ENCODE measurements at places on chromosomes 2 and 18.

DNA sequence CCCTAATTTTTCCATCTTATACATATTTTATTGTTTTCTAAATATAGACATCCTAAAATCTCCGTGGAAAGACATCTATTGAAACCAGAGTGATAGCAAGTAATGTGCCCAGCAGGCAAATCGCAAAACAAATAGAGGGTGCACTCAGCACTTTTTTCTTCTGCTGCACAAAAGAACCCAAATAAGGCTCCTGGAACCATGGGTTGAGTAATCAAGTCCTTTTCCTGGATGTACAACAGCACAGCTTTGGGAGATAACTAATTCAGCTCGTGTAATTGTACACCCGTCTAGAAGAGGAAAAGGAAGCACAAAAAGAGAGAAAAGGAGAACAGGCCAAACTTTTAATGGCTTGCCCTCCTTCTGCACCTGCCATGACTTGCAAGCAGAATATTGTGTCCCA, 126.9 kb upstream of the TLK1 start:
- DNase-seq = no peak

DNA sequence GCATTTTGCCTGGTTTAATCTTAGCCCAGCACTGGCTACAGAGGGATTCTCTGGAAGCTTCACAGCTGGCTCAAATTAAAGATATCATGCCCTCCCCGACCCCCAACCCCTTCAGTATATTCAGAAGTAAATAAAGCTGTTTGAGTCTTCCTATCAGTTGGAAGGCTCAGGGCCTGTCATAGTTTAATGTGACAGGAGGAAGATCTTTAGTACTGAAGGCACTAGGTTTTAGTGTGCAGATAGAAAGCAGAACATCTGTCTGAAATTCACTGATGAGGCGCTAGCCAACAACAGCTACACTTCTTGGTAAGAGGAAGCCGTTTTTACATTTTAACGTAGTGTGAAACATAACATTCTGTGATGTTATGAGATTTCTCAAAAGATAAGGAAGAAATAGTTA, 969.1 kb upstream of the CDH2 start:
- no peak for DNase-seq

- DNase-seq = no peak
Measured at GRCh38 chr18:61988100-61988499, 95.3 kb upstream of the RNF152 start.

- DNase-seq = no peak
Measured at GRCh38 chr2:1814616-1815015, 70.3 kb upstream of the PXDN start.

- DNase-seq = no peak
Measured at GRCh38 chr18:26784599-26784998, 80.9 kb downstream of the AQP4 start.

GRCh38 chr2:166632616-166633015, 138.6 kb upstream of the SCN7A start:
- DNase-seq = no peak

GRCh38 chr18:80077873-80078272, 31.2 kb upstream of the ADNP2 start:
- DNase-seq = no peak

GRCh38 chr18:79942786-79943607, 8.5 kb downstream of the SLC66A2 start:
- DNase-seq = no peak

- peak; percentile 33 for DNase-seq
Measured at GRCh38 chr2:61179701-61180639, 18.0 kb downstream of the C2orf74 start.

DNA sequence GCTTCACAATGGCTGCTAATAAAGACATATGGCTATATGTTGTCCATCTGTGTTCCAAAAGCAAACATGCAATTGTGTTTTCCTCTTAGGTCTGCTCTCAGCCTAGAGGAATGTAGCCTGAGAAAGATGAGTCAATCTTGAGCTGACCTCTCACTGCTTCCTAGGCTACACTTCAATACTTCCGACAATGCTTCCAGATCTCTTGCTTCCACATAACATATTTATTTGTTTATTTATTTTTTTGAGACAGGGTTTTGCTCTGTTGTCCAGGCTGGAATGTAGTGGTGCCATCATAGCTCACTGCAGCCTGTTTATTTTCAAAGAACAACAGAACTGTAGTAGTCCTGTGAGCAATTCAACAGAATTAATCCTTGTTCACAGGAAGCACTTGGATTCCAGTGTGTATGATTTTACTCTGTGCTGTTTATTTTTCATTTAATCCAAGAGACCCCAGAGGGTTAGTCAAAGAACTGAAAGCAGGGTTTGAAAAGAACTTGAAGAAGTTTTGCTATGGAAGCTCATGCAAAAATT, 437.9 kb downstream of the TXNL1 start:
- DNase-seq = no peak

DNA sequence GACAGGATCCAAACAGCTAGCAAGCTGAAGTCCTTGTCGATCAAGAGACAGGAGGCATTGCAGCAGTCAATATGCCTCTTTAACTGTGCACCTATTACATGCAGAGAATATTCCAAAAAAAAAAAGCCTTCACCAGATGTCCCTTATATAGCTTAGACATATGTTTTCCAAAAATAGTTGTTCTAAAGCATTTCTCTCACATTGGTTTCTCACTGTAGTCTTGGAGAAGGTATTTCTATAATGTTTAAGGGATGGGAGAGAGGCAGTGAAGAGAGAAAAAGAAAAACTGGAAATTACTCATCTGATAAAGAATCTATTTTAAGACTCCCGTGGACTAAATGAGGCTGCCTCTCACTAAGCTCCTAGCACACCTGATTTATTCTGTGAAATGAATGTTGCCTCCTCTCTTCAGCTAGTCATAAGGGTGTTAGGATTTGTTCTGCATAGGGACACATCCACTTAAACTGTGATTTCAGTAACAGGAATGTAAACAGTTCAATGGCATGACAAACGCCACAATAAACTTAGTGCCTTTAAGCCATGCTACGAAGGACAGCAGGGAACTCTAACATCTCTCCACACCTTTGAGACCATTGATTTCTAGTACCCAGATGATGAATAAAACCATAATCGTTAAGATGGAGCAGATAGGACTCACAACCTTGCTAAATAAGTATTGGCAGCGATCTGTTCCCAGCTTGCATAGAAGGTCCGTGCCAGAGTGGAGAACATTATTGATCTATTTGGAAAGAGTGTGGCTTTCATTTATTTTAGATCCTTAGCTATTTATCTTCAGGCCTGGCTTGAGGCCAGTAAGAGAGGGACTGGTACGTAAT, 98.6 kb upstream of the NCK2 start:
- DNase-seq = no peak

DNA sequence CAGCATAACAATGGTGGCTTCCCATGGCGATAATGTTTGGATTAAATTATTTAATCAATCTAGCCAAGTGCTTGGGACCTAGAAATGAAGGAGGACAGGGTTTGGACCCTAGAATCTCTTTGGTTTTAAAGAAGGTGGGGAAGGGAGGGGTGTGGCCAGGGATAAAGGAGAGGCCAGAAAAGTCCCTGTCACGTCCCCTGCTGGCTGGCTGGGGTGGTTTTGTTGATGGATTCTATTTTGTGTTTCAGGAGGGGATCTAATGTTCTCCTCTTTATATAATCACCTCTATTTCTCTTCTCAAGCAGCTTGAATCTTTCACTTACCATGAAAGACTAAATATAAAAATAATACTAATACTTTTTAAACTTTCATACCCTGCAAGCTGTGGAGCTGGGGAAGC, 52.6 kb upstream of the GALR1 start:
- no peak for DNase-seq

- no peak for DNase-seq
Measured at GRCh38 chr18:53749766-53750165, 474.7 kb downstream of the MBD2 start.

DNA sequence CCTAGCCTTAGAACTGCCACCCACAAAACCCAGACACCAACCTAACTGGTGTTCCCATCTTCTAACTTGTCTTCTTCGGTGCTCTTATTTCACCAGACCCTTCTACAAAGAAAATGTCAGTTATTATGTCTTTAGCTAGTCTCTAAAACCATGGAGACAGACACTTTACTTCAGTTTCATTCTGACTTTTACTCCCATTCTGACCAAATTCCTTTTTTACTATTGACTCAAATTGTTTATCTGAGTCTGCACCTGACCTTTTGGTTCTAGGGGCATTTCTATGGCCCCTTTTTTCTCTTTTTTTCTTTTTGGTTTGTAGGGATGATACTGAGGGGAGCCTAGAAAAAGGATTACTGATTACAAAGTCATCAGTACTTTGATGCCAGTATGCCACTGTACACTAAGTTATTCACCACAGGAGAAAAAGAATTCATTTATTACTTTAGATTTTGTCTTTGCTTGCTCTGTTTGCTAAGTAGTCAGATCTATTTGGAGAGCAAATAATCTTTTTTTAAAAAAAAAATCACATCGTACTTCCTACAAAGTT, 6.8 kb upstream of the SLC1A4 start:
- no peak for DNase-seq

- no peak for DNase-seq
Measured at GRCh38 chr2:96535331-96535730, 1.2 kb upstream of the ARID5A start.

DNA sequence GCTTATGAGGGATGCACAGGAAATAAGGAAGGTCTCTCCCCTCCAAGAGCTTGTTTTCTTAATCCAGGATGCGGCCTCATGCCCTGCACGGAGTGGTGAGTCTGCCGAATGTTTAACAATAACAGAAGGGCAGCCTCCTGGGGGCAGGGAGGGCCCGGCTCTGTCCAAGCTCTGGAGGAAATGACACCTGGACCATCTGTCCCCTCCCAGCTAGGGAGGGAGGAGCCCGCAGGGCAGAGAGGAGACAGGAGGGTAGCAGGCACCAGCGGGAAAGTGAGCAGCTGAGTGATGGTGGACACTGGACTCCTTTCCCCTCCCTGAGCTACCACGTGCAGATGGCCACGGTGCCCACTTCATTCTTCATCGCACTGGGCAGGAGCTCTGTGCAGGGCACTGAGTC, 398.2 kb upstream of the MYT1L start:
- DNase-seq = no peak

DNA sequence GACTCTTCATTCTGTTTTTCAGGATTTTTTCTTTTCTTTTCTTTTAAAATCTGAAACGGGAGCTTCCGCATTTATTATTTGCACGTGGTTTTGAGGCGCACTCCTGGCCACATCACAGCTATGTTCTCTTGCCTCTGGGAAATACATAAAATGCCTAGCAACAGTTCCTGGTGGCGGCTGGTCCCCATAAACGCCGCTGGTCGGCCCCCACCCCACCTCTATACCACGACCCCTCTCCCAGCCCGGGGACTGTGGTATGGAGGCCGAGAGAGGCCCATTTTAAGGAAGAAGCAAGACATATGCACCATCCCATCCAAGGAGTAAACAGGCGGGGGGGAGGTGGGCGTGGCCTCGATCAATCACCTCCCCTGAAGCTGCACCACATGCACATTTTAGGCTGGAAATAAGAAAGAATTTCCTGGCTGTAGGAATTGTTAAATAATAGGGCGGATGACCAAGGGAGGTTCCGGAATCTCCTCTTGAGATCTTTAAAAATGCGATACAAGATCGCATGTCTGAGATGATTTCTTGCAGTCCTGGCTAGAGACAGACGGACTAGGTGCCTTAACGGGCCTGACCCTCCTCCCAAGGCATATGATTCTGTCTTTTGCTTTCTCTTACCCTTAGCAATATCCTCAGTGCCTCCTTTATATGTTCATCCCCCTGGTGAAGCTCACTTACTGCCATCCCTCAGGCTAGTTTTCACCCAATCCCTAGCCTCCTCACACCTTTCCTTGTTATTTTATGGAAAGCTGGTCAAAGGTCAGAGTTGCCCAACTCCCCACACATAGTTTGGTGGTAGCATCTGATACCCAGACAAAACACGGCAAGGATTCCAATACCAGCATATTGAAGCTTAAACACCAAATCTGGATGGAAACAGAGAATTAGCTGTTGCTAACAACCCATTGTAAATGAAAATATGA, 82.4 kb downstream of the BCL2 start:
- DNase-seq = no peak

- DNase-seq = no peak
Measured at GRCh38 chr2:120983344-120983743, 247.7 kb downstream of the GLI2 start.

DNA sequence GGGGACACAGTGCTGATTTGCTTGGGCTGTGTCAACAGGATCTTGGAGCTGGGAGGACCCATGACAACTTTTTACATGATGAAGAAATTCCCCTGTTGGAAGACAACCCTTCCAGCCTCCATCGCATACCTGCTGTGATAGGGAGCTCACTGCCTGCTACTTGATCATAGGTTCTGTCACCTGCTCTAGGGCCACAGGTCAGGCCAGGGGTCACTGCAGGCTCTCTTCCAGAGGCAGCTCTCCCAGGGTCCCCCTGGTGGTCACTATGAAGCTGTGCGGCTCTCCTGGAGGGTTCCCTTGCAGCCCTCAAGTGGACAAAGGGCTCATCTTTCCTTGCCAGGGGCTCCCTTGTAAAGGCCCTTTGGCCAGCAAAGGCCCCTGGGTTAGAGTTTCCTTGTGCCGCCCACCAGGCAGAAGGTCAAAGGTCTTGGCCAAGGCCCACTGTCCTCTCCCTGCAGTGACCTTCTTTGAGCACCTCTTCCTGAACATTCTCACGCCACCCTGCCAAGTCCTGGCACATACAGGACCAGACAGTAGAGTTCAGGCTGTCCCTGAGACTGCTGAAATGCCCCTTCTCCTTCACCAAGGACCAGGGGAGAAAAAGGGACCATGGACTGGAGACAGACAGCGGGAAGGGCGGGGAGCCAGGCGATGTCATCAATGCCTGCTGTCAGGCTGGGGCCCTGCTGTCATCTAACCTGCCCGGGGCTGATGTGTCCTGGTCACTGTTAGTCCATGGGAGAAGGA, 345.1 kb downstream of the DYSF start:
- no peak for DNase-seq

DNA sequence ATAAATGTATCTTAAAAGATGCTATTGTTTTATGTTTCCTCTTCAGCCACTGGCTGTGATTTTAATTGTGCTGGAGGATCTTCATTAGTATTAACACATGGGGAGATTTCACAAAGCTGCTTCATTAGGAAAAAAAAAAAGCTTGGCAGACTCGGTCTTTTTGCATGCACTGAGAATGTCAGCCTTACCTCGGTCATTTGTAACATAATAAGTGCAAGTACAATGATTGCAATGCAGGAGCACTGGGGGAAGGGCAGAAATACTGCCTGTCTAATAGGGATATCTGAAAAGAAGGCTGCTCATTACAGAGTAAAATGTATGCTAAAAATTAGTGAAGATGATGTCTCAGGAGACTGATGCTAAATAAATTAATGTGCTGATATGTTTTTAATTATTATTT, 1.3 kb upstream of the BAZ2B start:
- no peak for DNase-seq

DNA sequence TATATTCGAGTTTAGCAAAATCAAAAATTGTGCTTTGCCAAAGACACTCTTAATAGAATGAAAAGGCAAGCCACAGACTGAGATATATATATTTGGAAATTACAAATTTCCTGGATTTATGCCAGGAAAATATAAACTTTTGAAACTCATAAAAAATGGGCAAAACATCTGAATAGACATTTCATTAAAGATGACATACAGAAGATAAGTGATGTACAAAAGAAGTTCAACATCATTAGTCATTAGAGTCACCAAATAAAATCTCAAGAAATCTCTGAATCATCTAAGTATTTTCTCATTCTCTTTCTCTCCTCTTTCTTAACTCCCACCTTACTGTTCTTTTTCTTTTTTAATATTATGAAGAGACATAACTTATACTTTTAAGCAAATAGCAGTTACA, 921.1 kb downstream of the DSC3 start:
- DNase-seq = no peak

Data from amygdala (tissue), 56 donors.